CD4-positive, alpha-beta T cell treated with Interleukin-21 for 1 hour (primary cell): ENCODE measurements at places on chromosomes 1 and 21.

DNA sequence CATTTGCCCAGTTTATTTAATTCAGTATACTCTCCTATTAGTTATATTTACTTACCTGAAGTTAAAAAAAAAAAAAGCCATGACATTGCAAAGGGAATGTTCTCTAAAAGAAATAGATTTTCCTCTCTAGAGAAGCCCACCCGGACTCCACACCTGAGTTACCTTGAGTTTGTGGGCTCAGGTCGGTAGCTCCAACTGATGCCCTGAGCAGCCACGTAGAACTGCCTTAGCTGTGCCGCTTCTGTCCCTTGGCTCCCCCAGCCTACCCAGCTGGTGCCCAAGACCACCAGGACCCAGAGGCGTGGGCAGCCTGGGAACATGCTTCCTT is 250 bp downstream of the F5 start:
- no peak for DNase-seq

GRCh38 chr1:941588-942383 is 17.3 kb downstream of the NOC2L start:
- DNase-seq, result no peak

- no peak for DNase-seq
Measured at GRCh38 chr1:85605484-85606413, 25.2 kb downstream of the CCN1 start.

DNA sequence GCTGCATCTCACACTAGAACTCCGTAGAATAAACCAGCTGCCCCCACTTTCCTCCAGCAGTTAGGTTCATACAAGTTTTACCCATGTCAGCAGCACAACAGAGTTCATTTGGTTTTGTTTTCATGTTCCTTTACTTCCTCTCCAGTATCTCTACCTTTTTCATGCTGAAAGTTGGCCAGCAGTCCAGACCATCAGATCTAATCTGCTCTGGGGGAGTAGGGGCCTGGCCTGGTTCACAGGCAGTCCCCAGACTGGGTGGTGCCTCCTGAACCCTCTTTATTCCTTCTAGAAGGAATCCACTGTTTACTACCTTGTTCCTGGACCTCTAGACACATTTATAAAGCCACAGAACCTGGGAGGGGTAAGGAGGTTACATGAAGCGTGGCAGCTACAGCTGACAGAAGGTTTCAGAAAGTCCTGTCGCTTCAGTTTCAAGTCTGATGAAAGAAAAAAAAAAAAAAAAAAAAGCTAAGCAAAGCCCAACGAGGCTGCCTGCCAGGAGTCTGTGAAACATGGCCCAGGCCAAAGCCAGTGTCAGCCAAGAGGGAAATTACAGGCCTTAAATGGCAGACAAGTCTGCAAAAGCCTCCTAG is 184.6 kb upstream of the JUN start:
- DNase-seq, result peak; percentile 36

- no peak for DNase-seq
Measured at GRCh38 chr1:18907917-18908845, 5.8 kb upstream of the ALDH4A1 start.

GRCh38 chr1:214603819-214604252 is 841 bp downstream of the CENPF start:
- no peak for DNase-seq

DNA sequence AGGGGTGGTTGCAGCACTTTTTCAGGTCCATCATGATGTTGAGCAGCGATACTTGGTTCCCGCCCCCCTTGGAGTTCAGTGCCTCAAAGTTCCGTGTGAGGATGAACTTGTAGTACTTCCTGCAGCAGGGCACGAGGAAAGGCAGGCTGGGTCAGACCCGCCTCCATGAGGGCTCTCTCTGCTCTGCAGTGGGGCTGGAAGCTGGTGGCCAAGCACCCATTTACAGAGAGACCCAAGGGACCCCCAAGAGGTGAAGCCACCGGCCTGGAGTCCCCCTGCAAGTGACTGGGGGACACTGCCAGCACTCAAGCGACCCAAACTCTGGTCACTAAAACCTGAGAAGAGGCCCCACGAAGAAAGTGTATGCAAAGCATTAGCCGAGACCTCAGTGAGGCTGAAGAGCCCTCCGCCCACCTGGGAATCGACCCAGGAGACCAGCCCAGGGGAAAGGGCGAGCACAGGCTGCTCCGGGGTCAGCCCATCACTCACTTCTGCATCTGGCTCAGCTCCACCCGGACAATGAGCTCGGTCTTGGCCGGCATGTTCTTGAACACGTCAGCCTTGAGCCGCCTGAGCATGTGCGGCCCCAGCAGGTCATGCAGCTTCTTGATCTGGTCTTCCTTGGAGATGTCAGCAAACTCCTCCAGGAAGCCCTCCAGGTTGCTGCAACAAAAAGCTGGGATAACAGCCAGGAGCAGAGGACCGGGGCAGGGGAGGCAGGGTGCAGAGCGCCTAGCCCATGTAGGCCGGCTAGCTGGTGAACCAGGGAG is 45.2 kb downstream of the CHD5 start:
- DNase-seq, result no peak

DNA sequence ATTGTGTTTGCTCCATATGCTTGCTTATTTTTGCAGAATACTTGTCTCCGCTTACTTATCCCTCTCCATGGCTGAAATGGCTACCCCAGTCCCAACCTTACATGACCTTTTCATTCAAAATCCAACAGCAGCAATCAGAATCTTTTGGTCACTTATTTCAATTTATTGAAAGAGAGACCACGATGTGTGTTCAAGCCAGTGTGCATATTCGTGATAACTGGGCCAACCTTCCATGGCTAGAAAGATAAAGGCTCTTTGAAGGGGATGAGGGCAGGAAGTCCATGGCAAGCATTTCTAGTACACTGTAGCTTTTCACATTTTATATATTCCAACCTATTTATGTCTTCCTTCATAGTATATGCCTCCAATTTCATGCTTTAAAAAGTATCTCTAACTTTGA is 23.1 kb downstream of the HSD11B1 start:
- DNase-seq, result no peak

- no peak for DNase-seq
Measured at GRCh38 chr1:67298762-67299161, 8.9 kb upstream of the IL12RB2 start.

- DNase-seq, result no peak
Measured at GRCh38 chr1:1915911-1916840, 1.1 kb downstream of the CALML6 start.

DNA sequence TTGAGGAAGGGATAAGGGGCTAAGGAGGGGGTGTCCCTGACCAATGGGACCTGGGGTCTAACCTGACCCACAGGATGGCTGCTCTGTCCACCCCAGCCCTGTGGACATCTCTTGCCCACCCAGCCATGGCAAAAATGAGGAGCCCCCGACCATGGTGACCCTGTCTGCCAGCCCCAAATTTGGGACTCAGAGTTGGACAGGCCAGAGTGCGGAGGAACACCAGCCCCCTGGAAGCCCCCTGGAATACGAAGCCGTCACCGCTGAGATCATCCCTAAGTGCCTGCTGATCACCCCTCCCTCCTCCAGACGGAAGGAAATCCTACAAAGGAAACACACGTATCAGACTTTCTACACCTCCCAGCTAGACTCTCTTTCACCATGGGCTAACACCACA is 119.3 kb downstream of the SIK1 start:
- DNase-seq, result no peak

GRCh38 chr1:60359431-60359830 is 285.9 kb upstream of the C1orf87 start:
- no peak for DNase-seq

- DNase-seq, result no peak
Measured at GRCh38 chr21:26028183-26028582, 142.4 kb downstream of the APP start.

- no peak for DNase-seq
Measured at GRCh38 chr1:162327788-162328165, 48.9 kb downstream of the SPATA46 start.
